ENCODE measurements at places on chromosomes 2 and 18.

DNA sequence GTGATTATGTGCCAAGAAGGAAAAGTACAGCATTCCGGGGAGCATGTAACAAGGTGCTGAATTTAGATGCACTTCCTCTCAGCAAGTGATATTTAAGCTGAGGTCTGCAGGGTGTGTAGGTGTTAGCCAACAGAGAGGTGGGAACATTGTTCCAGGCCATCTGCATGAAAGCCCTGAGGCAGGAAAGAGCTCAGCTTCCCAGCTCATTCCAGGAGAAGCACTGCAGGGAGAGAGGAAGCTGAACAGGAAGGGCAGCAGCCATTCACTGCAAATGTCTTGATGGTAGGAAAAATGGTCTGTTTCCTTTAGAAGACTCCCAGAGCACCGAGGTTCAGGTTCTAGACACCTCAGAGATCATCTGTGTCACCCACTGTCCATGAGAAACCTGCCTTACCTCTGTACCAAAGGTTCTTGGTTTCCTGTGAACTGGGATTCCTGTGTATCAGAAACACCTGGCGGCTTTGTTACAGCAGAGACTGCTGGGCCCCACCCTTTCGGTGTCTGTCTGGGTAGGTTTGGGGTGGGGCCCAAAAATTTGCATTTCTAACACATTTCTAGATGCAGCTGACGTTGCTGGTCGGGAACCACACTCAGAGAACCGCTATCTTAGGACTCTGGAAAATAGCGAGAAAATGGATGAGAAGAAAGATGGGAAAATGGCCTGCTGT lies 84.0 kb downstream of the RTN4 start:
- peak; percentile 49 for DNase-seq

GRCh38 chr18:44788334-44788733 lies 107.6 kb downstream of the SETBP1 start:
- no peak for DNase-seq

DNA sequence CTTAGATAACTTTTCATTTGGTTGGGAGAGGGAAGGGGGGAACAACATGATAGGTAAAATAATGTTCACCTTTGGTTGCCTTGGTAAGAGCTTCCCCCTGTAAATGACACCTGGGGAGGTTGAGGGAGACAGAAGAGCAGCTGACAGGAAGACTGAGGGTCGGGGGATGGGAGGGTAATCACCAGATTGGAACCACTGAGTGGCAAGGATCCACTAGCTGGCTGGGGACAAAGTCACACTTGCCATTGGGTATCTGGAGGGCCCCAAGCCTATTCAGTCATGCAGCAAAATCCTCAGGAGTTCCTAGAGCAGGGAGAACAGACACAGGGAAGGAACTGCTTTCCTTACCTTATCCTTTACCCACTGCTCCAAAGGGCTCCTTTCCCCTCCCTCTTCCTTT lies 84.3 kb downstream of the MAPK4 start:
- DNase-seq, result no peak

GRCh38 chr18:23585007-23585871 lies 1.1 kb downstream of the NPC1 start:
- peak; percentile 61 for DNase-seq

GRCh38 chr2:227248876-227249275 lies 76.2 kb upstream of the MFF start:
- DNase-seq, result no peak

DNA sequence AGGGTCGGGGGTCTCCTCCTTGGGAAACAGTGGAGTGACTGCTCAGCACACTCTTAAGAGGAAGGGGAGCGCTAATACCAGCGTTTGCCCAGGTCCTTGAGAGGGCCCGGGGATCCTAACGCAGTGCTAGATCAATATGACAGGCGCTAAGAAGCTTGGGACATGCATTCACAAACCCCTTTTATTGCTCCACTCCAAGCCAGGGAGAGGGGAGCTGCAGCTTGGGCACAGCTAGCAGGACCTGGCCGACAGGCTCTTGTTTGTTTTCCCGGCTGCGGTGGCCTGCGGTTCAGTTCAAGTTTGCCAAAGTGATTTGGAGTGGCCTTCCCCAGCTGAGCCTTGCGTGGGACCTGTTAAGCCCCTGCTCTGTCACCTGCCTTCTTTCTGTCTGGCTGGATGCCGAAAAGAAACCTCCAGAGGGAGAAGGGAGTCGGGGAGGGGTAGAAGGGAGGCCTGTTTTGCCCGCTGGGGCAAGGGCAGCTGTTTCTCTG lies 152.1 kb downstream of the GLI2 start:
- DNase-seq, result no peak

GRCh38 chr2:217650716-217651360 lies 352.0 kb downstream of the TNS1 start:
- DNase-seq, result peak; percentile 79

GRCh38 chr2:98036349-98037000 lies 40.7 kb upstream of the TMEM131 start:
- DNase-seq, result no peak

- peak; percentile 86 for DNase-seq
Observed at GRCh38 chr2:170843656-170844055, 27.0 kb downstream of the GAD1 start.

DNA sequence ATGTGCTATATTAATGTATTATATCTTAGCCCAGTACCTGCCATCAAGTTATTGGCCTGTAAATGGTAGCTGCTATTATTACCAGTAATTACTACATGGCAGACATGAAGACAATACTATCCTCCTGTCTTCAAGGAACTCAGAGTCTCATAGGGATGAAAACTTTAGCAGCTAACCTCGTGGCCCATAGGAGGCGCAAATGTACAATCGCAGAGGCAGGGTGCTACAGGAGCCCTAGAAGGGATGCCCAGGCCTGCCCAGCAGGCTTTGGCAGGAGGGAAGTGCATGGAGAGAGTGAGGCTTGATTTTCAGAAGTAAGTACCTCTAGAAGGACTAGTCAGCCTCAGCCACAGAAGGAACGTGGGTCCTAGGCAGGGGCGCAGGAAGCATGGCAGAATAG lies 44.7 kb upstream of the KIDINS220 start:
- DNase-seq, result peak; percentile 32

DNA sequence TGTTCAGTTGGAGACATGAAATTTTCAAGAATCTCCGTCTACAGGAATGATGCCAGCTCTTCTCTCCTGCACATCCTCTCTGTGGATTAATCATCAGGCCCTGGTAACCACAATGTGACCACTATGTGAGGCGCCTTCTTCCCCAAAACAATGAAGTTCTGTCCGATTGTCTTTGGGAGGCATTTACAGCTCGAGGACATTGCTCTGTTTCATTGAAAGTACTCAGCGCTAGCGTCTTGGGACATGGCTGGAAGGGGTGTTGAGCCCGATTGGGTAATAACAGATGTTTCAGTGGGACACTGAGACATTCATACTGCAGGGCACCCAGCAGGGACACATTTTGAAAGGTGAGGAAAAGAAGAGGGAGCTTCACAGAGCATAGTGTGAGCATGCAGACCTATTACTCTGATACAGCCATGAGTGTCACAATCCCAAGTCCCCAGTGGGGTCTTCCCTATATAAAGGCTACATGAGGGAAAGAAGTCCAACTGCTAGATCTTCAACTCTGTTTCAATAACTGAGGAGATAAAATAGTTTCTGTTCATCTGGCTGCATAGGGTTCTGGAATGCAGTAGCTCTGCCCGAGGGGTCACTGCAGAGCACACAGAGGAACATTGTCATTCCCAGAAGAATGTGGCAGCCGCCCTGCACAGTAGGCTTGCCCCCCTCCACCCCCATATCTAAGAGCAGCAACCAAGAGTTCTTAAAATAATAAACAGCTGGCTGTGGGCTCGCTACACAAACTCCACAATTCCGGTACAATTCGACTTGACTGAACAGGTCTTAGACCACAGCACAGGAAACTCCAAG lies 237.3 kb downstream of the OSR1 start:
- DNase-seq, result peak; percentile 94

DNA sequence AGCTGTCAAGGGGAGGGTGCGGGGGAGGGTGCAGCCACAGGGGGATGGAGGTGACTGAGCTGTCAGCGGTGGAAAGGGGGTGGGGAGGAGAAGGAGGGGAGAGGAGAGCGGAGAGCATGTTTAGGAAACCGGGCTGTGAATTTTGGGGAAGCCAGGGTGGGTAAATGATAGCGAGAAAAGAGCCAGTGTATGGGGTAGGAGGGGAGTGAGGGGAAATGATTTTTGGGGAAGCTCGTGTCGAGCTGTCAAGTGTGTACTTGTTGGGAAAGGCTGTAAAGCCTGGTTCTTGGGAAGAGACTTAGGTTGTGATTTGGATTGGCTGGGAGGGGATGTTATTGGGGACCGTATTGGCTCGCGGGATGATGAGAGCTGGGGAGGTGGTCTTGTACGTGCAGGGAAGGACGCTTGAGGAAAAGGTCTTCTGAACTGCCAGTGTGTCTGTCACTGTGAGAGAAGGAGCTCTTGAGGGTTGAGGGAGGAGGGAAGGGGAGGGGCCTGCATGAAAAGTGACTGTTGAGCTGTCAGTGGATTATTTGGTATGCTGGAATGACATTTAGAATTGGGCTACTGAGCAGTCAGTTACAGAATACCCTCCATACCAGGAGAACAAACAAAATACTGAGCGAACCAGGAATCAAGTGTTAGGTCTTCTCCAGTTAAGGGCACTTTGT lies 1.0 kb downstream of the UBR3 start:
- peak; percentile 78 for DNase-seq

DNA sequence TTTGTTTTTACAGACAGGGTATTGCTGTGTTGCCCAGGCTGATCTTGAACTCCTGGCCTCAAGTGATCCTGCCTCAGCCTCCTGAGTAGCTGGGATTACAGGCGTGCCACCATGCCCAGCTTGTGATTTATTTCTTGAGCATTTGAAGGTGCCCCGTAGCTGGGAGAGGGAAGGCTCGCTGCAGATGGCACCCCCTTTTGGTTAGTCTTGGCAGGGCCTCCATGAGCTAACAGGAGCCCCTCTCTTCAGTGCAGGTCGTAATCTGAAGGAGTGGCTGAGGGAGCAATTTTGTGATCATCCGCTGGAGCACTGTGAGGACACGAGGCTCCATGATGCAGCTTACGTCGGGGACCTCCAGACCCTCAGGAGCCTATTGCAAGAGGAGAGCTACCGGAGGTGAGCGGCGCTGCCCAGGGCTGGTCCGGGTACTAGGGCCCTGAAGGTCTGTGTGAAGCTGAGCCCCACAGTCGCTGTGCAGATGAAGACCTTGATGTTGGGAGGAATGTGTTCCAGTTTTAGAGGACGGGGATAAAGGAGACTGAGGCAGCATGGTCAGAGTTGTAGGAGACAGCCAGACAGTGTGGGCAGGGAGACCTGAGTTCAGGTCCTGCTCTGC lies 6.7 kb downstream of the ASB1 start:
- no peak for DNase-seq

- DNase-seq, result no peak
Observed at GRCh38 chr18:70311726-70312125, 22.9 kb downstream of the SOCS6 start.

- DNase-seq, result peak; percentile 83
Observed at GRCh38 chr2:69222953-69223658, 163.9 kb downstream of the GFPT1 start.

Measured in EH (cell line).